Prostate gland (tissue), 2 donors: ENCODE measurements at places on chromosomes 2 and 18. TPM values are rescaled to one million over a fixed set of nuclear protein-coding genes. Genes with fewer than 3 reads are reported as not detected.

DNA sequence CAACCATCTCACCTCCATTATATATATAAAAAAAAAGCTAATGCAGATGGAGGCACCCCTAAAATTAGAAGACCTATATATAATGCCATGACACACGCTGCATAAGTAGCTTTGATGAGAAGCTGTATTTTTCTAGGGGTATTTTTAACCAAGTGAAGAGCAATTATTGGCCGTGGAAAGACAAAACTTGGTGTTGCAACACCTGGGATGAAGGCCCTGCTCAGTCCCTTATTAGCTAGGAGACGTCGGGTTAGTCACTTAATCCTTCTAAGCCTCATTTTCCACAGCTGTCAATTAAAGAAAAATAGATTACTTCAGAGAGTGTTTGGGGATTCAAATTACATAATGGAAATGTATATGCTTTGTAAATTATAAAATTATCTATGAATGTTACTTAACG, 63.0 kb downstream of the WDR75 start:
- H3K4me3 ChIP-seq: no peak overlapping the region
- DNase-seq: no peak

DNA sequence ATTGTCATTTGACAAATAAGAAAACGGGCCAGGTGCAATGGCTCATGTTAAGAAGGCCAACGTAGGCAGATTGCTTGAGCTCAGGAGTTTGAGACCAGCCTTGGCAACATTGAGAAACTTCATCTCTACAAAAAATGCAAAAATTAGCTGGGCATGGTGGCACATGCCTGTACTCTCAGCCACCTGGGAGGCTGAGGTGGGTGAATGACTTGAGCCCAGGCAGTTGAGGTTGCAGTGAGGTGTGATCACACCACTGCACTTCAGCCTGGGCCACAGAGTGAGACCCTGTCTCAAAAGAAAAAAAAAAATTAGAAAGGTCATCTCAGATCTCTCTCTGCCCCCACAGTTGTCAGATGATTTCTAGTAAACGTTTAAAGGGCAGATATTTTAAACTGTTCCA, 4.4 kb downstream of the SESTD1 start:
- H3K27ac ChIP-seq: no peak overlapping the region
- H3K36me3 ChIP-seq: no peaks in the 10 kb centered on the region
- no peak for DNase-seq

GRCh38 chr18:21757833-21758232, 17.2 kb downstream of the MIB1 start:
- H3K36me3 ChIP-seq: no peaks in the 10 kb centered on the region
- H3K27me3 ChIP-seq: no peaks in the 10 kb centered on the region
- DNase-seq: no peak
- no peak overlapping the region for H3K4me3 ChIP-seq

- no peak overlapping the region for H3K27ac ChIP-seq
- no peak overlapping the region for H3K4me3 ChIP-seq
- H3K4me1 ChIP-seq: no peaks in the 10 kb centered on the region
- H3K27me3 ChIP-seq: no peaks in the 10 kb centered on the region
- DNase-seq: no peak
- no peaks in the 10 kb centered on the region for H3K36me3 ChIP-seq
These were observed 9.0 kb upstream of the HIBCH start for GRCh38 chr2:190328573-190329147.

- no peaks in the 10 kb centered on the region for H3K27me3 ChIP-seq
- H3K27ac ChIP-seq: no peak overlapping the region
- H3K4me1 ChIP-seq: no peaks in the 10 kb centered on the region
- H3K4me3 ChIP-seq: no peak overlapping the region
These were observed 190.7 kb upstream of the GATA6 start for GRCh38 chr18:21978546-21979170.

GRCh38 chr18:40613721-40614120, 1341.3 kb upstream of the PIK3C3 start:
- H3K4me1 ChIP-seq: no peaks in the 10 kb centered on the region
- no peaks in the 10 kb centered on the region for H3K36me3 ChIP-seq
- no peak overlapping the region for H3K4me3 ChIP-seq
- no peak for DNase-seq
- no peak overlapping the region for H3K27ac ChIP-seq
- H3K27me3 ChIP-seq: no peaks in the 10 kb centered on the region

DNA sequence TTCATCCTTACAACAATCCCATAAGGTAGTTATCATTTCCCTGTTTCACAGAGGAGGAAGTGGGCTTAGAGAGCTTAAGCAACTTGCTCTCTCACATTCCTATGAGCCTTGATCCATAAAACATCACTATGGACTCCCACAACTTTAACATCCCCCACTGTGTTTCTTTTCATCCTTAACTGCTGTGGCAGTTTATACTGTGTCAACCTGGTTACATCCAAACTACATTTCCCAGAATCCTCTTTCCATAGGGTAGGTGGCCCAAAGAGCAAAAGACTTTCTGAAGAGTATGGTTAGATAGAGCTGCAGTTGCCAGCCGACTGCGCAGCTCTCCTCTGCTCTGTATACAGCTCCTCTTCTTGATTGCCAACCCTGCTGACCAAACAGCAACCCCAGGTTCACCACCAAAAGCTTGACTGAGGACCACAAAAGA, 22.5 kb downstream of the MAP3K2 start:
- H3K27ac ChIP-seq: no peak overlapping the region
- no peaks in the 10 kb centered on the region for H3K4me1 ChIP-seq
- H3K27me3 ChIP-seq: no peaks in the 10 kb centered on the region
- H3K36me3 ChIP-seq: no peaks in the 10 kb centered on the region
- no peak overlapping the region for H3K4me3 ChIP-seq

GRCh38 chr2:10477443-10478297, 29.5 kb upstream of the ODC1 start:
- H3K4me3 ChIP-seq: no peak overlapping the region
- no peaks in the 10 kb centered on the region for H3K27me3 ChIP-seq
- no peak for DNase-seq
- H3K4me1 ChIP-seq: no peaks in the 10 kb centered on the region
- no peaks in the 10 kb centered on the region for H3K36me3 ChIP-seq
- no peak overlapping the region for H3K27ac ChIP-seq

DNA sequence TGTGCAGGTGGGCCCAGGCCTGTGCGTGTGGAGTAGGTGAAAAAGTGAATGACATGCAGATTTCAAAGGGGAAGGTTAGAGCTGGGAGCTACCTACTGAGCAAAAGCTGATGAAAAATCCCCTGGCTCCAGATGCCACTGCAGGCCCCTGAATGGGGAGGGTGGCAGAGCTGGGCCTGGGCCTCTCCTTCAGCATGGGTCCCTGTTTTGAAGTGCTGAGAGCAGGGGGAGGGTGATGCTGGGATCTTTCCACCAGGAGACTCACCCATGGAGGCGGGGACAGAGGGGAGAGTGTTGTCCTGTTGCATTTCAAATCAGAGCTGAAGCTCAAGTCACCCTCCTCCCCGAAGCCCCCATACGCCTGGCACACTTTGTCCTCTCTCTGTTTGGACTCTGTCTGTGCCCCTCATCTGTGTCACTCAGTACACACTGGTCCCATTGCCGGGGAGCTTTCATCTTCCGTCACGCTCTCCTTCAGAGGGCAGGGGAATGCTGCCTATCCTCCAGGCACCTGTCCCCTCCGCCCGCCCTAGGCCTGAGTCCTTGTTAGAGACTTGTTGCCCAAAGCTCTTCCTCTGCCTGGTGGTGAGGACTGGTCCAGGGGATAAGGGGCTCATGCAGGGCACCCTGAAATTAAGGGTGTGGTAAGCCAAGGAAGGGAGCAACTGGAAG, 206.6 kb downstream of the HAUS1 start:
- DNase-seq: no peak
- H3K27ac ChIP-seq: no peak overlapping the region
- H3K27me3 ChIP-seq: no peaks in the 10 kb centered on the region
- no peak overlapping the region for H3K4me3 ChIP-seq
- H3K4me1 ChIP-seq: no peaks in the 10 kb centered on the region

DNA sequence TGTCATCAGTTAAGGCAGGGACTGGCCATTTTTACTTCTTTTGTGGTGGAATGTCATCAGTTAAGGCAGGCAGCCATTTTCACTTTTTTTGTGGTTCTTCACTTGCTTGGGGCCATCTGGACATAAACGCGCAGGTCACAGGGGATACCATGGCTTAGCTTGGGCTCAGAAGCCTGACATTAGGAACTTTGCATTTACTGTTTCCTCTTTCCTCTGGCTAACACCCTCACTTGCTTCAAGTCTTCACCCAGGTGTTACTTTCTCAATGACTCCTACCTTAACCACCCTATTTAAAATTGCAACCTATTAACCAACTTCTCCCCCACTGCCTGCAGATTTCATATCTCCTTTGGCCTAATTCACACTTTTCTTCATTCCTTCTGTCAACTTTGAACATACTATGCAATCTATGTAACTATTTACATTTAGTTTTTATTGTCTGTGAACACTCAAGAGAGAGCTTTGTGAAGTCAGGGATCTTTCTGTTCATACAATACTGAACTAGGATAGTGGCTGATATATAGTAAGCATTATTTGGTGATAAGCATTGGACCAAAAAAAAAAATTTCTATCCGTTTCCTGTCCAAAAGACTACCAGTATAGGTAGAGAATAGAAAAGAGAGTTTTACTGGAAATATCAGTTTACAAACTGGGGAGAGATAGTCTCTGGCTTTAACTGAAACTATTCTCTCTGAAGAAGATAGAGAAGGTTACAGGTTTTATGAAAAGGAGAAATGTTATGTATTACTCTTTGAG, 600.1 kb upstream of the ZNF804A start:
- no peak for DNase-seq
- H3K27ac ChIP-seq: no peak overlapping the region
- H3K4me3 ChIP-seq: no peak overlapping the region

GRCh38 chr2:150484461-150485021, 2.9 kb downstream of the RND3 start:
- DNase-seq: no peak
- no peaks in the 10 kb centered on the region for H3K27me3 ChIP-seq
- peak overlapping the region; percentile 53 for H3K4me3 ChIP-seq
- H3K27ac ChIP-seq: peak overlapping the region; percentile 89
- H3K4me1 ChIP-seq: no peaks in the 10 kb centered on the region

- H3K27me3 ChIP-seq: no peaks in the 10 kb centered on the region
- no peaks in the 10 kb centered on the region for H3K4me1 ChIP-seq
- no peak for DNase-seq
- no peak overlapping the region for H3K4me3 ChIP-seq
- no peak overlapping the region for H3K27ac ChIP-seq
- H3K36me3 ChIP-seq: no peaks in the 10 kb centered on the region
These were observed 128.2 kb upstream of the CXCR4 start for GRCh38 chr2:136246086-136246669.

DNA sequence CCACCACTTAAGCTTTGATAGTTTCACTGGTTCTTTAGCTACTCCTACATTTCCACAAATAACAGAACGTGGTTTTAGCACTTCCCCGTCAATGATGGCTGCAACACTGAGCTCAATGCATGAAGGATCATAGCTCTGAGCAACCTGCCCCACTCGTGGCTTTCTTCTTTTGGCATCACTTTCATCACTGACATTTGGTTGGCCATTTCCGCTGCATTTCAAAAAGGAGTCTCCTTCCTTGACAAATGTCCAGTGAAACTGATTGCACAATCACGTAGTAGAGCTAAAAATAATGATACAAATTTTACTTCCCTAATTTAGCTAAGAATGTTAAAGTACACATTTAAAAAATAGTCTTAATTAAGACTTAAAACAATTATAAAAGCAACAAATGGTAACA, 205.2 kb upstream of the HDAC4 start:
- no peak overlapping the region for H3K4me3 ChIP-seq
- H3K36me3 ChIP-seq: no peaks in the 10 kb centered on the region
- no peak for DNase-seq
- H3K27me3 ChIP-seq: no peaks in the 10 kb centered on the region

- H3K4me3 ChIP-seq: no peak overlapping the region
- H3K27me3 ChIP-seq: no peaks in the 10 kb centered on the region
- no peaks in the 10 kb centered on the region for H3K4me1 ChIP-seq
- no peak overlapping the region for H3K27ac ChIP-seq
These were observed 146.2 kb upstream of the OSR1 start for GRCh38 chr2:19504400-19505198.

DNA sequence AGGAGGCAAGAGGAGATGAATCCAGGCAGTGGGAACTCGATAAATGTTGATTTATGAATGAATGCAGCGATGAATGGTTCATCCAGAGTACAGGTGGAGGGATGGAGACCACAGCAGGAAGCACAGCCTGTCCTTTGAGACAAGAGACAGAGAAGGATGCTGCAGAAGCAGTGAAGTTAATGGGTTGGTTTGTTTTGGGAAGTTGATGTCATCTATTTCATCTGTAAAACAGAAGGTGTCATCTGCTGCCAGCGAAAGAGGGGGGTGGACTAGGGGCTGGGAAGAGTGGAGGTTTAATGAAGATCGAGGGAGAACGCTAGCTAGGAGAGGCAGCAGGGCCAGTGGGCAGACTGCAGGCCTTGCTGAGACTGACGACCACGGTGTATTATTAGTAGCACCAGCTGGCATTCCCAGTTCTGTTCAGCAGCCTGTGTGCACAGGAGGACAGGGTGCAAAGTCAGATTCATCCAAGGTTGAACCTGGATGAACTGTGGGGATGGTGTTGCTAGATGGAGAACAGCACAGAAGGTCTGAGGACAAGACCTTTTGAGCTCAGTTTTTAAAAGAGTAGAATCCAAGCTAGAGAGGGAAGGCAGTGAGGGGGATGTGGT, 120.3 kb upstream of the CAPN13 start:
- H3K36me3 ChIP-seq: no peaks in the 10 kb centered on the region
- no peak for DNase-seq
- H3K27me3 ChIP-seq: no peaks in the 10 kb centered on the region
- no peak overlapping the region for H3K27ac ChIP-seq

- DNase-seq: no peak
- H3K27me3 ChIP-seq: no peaks in the 10 kb centered on the region
- no peak overlapping the region for H3K27ac ChIP-seq
- H3K36me3 ChIP-seq: no peaks in the 10 kb centered on the region
These were observed 41.7 kb upstream of the RND3 start for GRCh38 chr2:150528861-150529801.

- no peak for DNase-seq
- H3K27ac ChIP-seq: no peak overlapping the region
- no peak overlapping the region for H3K4me3 ChIP-seq
- no peaks in the 10 kb centered on the region for H3K36me3 ChIP-seq
- H3K4me1 ChIP-seq: no peaks in the 10 kb centered on the region
These were observed 5.1 kb downstream of the KLHL23 start for GRCh38 chr2:169738566-169739229.

DNA sequence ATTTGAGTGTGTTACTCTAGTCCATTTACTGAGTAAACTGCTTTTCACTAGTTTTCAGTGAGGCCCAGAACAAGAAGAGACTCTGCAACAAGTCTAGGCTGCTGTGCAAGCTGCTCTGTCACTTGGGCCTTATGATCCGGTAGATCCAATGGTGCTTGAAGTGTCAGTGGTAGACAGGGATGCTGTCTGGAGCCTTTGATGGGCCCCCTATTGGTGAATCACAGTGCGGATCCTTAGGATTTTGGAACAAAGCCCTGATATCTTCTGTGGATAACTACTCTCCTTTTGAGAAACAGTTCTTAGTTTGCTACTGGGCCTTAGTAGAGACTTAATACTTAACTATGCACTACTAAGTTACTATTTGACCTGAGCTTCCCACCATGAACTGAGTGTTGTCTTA, 150.2 kb downstream of the TMEFF2 start:
- no peak for DNase-seq
- no peaks in the 10 kb centered on the region for H3K27me3 ChIP-seq
- H3K36me3 ChIP-seq: no peaks in the 10 kb centered on the region
- H3K4me1 ChIP-seq: no peaks in the 10 kb centered on the region

The PNO1 gene
- 10.1 TPM for total RNA-seq

The MYCN gene
- 0.14 TPM for total RNA-seq

The GLI2 gene
- 16.4 TPM for total RNA-seq

The MPP4 gene
- not detected for total RNA-seq
